Hepatic stellate cell (primary cell): ENCODE measurements at places on chromosomes 6 and 20.

GRCh38 chr6:93515736-93516135 lies 96.4 kb upstream of the EPHA7 start:
- no peak for DNase-seq

- no peak for DNase-seq
Observed at GRCh38 chr6:25404091-25404490, 124.9 kb downstream of the CARMIL1 start.

- no peak for DNase-seq
Observed at GRCh38 chr6:42440027-42440426, 11.7 kb downstream of the TRERF1 start.

DNA sequence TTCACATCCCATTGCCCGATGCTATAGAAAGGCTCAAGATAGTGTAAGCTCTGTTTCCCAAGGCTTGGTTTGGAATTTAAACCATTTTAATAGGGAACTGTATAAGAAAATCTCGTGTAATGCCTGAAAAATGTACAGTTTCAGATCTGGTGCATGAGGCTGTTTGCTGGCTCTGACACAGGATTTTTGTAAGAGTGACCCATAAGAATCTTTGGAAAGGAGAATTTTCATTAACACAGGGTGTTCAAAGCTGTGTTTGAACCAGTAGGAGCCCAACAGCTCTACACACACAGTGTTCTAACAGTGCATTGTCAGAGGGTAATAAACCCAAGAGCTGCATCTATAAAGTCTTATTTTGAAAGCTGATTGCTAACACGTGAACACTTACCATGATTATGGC lies 293.5 kb downstream of the PRL start:
- peak; percentile 9 for DNase-seq

GRCh38 chr20:56815796-56816195 lies 186.7 kb downstream of the TFAP2C start:
- DNase-seq: no peak

GRCh38 chr20:10219452-10219791 lies 792 bp downstream of the SNAP25 start:
- peak; percentile 52 for DNase-seq

DNA sequence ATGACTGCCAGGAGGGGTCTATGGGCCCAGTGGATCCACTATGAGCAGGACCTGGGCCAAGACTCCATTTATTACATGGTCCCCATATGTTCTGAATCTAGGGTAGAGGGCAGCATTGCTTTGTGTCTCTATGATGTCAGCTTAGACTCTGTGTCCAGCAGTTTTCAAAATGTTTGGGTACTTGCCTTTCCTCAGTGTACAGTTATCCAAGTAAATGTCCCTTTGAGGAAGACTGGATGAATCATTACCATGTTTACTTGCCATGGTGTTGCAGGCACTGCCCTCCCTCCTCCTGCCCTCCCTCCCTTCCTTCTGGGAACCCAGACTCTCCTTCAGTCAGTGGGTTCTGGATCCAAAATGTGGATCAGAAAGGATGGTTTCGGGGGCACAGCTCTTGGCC lies 108.6 kb downstream of the NRN1 start:
- no peak for DNase-seq

GRCh38 chr6:31572041-31572911 lies at the start of gene LTA:
Gene LTA, plus strand, starts transcription at chr6:31572289. Its CDS starts 454 bp downstream, at chr6:31572743.
- no peak for DNase-seq

GRCh38 chr6:143752459-143752858 lies 74.7 kb downstream of the PHACTR2 start:
- DNase-seq: no peak

DNA sequence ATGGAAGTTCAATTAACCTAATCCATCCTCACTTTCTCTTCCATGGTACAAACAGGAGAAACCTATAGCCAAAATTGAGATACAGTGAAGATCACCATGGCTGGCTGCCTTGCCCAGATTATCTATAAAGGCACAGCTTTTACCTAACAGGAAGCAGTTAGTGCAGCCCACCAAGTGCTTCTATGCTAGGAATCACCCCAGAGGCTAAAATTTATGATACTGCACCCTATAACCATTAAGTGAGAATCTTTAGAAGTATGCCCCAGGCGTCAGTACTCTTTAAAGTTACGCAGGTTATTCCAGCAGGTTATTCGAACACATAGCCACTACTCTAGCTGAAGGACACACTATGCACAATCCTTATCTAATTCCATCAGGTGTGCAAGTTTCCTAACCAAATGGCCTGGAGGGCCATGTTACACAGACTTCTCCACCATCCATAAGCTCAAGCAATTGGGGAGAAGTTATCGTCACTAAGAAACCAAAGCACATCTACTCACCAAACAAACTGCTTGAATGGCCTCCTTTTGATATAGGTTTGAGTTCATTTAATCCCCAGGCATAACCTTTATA lies 43.1 kb downstream of the MAN1A1 start:
- no peak for DNase-seq

DNA sequence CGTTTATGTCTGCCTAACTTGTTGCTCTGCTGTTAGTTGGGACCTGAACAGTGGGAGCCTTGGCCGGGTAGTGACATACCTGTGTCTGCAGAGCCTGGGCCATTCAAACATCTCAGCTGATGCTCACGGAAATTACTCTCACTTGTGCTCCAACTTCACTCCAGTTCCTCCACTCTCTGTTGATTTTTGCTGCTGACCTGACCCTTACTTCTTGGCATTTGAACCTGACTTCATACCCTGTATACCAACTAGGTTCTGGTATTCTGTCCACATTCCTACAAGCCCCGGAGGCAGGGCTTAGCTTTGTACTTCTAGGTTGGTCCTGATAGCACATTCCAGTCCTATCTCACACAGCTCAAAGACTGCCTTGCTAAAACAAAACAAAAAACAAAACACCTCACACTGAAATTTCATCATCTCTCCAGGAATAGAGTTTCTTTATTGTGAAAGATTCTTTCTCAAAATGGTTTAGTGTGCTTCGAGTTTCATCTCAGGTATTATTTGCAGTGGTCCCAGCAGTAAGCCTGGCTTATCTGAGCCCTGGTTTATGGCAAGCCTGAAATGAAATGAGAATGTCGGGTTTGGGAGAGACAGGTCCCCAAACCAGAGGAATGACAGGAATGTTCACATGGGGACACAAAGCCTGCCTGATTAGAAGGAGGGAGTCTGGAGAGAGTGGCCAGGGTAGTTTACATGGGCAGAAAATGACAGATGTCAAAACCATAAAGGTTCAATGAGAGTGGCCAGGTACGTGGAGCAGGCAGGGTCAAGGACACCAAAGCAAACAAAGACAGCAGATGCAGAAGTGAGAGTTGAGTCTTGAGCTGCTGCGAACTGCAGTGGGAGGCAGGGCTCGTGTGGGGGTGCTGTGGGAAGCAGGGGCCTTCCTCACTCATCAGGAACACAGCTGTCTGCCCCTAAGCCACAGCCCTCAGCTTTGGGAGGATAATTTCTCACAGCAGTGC lies 174.2 kb upstream of the HDAC2 start:
- no peak for DNase-seq

DNA sequence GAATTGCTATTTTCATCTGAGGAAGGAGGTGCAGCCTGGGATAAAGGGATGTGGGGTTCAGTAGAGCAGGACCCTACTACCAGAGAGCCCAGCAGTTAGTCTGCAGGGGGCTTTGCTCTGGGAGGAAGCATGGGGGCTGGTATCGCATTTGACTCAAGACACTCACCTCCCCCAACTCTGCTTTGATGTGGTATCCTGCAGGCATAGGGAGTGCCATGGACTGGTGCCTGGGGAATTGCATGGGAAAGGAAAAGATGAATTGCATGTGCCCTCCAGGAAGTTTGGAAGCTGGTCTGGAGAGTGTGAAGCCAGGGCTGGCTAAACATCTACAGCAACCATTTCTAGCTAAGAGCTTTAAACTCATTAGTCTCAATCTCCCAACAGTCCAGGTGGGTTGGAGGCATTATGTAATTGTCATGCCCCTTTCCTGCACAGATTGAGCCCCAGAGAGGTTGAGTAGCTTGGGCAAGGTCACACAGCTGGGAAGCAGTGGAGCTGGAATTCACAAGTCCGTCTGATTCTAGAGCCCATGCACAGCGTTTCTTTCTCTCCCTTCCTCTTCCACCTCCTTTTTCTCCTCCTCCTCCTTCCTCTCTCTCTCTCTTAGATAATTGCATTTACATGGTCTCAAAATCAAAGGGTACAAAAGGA lies 26.2 kb upstream of the PNPLA1 start:
- no peak for DNase-seq

GRCh38 chr20:25247518-25247955 lies 348 bp upstream of the PYGB start:
- DNase-seq: peak; percentile 60

DNA sequence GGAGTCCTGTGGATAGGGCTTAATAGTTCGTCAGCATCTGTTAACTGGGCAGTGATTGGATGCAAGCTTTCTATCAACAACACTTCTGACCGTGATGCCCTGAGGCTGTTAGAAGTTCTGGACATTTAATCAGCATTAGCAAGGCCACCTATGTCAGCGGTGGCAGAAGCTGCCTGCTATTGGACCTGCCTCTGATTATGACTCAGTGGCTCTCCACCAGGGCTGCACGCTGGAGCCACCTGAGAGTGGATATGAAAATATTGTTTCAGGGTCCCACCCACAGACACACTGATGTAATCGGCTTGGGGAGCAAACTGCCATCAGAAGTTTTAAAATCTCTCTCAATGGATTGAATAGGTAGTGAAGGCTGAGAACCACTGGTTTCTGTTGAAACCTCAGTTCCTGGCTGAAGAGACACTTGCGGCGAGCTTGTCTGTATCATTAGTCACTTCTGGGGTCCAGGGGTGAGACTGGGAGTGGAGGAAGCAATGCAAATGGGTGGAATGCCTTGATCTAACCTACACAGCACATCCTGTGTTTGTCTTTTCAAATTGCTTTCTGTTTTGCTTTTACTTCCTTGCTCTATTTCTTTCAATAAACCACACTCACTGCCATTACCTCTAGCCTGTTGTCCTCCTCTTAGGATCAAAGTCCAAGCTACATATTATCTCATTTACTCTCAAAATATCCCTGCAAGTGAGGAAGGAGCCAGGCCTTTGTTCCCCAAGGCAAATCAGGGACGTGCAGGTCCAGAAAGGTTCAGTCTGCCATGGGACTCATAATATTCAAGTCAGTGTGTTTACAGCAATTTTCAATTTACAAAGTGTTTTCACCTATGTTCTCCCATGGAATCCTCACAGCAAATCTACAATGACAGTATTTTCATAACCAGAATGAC lies 4.2 kb downstream of the CLIC5 start:
- no peak for DNase-seq

GRCh38 chr20:25207960-25208534 lies 12.5 kb downstream of the ENTPD6 start:
- DNase-seq: no peak

- no peak for DNase-seq
Observed at GRCh38 chr20:1652960-1653359, 4.6 kb downstream of the SIRPG start.

GRCh38 chr20:19775353-19776253 lies 17.5 kb downstream of the RIN2 start:
- DNase-seq: peak; percentile 76

DNA sequence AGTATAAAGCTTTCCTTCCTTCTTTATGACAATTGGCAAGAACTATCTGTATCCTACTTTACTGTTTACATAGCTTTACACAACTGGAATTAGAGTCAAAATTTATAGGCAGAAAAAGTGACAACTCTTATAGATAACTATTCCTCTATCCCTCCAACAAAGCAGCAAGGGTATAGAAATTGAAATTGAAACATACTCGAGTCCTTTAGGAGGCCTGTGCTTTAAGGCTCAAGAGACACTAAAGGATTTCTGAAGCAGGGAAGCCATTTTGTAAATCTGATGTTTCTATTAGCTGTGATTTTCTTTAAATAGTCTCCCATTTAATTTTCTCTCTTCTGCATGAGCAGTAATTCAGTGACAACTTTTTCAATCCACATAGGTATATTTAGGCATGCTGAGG lies 567.6 kb upstream of the MAN1A1 start:
- no peak for DNase-seq

DNA sequence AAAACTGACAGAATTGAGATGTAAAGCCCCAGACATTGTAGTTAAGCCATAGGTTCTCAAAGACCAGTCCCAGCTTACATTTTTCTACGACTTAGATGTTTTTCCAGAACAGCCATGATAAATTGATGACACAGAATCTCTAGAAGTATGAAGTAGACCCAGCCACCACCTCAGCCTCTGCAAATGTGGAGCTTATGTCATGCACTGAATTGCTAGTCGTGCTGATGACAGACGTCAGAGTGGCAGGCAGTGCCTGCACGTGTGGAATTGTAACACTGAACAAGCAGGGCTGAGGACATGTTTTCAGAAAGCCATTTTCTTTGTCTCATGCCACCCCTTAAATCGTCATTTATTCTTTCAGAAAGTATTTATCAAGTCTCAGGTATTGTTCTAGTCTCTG lies 72.4 kb upstream of the TMEM181 start:
- DNase-seq: peak; percentile 26

DNA sequence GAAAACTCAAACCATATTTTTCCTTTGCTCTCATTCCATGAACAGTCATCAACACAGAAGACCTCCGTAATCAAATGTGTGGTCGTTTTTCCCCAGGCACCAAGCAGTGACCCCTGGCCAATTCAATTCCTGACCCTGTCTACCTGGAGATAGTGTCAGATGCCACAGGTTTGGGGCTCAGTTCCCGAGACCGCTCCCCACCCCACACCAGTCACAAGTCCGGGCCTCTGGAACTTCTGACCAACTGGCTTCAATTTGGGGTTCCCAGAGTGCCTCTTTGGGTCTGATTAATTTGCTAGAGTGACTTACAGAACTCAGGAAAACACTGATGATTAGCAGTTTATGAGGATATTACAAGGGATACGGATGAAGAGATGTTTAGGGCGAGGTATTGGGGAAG lies 6.0 kb downstream of the IGF2R start:
- DNase-seq: no peak

DNA sequence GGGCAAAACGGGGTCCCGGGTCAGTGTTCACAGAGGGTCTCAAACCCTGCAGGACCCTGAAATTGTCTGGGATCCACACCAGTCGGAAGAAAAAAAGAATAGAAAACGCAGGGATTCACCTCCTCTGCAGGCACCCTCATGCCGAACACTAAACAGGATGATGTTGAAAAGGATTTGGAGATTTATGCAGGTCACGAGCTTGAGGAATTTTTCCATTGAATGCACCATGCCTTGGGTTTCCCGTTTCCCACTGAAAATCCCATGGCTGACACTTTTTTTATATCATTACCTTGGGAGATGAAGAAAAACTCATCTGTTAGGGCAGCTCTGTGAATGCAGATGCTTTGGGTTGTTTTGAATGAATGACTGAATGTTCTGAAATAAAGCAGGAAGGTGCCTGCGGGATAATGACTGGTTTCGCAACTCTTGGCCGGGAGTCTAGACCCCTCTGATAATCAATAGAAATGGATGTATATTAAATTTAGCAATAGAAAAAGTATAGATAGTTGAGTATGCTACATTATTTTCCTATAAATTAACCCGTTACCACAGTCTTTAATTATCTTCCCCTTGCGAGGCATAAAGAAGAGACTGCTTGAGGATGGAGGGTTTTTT lies 147.5 kb upstream of the AFDN start:
- no peak for DNase-seq

DNA sequence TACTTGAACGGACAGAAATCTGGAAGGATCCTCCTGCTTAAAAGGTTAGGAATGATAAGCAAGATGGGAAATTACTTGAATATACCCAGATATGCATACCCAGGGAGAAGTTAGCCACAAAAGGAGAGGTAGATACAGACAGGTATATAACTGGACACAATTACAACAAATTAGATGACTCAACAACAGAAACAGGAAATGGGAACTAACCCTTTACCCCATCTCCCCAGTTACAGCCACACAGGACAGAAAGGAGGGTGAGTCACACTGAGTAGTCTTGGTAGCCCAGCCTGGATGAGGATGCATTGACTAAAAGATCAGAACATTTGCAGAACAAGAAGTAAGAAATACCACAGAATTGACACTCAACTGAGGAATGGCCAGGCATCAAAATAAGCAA lies 61.2 kb downstream of the C6orf52 start:
- DNase-seq: peak; percentile 30

- no peak for DNase-seq
Observed at GRCh38 chr6:135322427-135323201, 141.5 kb downstream of the MYB start.
